AG04449 (cell line): ENCODE measurements at places on chromosomes 7 and 10.

DNA sequence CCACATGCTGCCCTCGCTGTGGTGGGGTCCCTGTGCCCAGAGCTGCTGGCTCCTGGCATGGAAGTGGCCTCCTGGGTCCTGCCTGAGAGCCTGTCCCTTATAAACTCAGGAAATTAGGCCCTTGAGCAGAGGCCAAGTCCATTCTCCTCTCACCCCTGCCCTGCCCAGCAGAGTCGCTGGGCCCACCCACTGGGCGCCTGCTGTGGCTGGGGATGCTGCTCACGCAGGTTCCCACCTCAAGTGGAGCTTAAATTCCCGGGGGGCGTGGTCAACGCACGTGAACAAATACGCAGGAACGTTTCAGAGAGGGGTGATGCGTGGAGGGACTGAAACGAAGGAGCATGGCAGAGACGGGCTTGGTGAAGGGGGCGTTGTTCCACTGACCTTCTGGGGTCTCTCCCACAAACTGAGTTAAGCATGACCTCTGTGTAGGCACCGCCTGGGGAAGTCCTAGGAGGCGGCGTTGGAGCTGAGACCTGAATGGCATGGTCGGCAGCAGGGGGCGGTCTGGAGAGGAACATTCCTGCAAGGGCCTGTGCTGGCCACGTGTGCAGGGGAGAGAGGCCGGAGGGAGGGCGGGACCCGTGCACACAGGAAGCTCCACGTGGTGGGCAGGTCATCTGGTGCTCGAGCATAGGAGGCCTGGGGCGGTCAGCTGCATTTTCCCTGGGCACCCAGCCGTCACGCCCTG lies 27.9 kb downstream of the FAM20C start:
- DNase-seq, result no peak

DNA sequence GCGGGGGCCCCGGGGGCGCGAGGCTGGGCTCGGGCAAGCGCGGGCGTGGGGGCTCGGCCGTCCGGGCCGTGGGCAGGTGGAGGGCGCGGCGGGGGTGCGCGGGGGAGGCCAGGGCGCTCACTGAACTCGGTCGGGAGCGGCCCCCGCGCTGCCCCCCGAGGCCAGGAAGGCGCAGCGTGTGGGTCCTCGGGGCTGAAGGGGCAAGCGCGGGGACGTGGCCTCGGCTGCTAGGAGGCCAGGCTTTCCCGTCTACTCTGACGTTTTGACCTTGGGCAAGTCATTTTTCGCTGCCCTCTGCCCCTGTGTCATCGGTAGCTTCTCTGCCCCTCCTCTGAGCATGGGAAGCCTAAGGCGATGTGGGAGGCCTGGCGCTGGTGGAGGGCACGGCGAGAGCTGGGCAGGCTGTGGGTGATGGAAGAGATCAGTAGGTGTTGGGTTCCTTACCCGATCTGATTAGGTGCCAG lies 441 bp downstream of the FBH1 start:
- no peak for DNase-seq

GRCh38 chr10:12500381-12501303 lies 151.3 kb downstream of the CAMK1D start:
- DNase-seq, result no peak

- no peak for DNase-seq
These were observed 263.0 kb upstream of the ZWINT start for GRCh38 chr10:56624082-56624481.

DNA sequence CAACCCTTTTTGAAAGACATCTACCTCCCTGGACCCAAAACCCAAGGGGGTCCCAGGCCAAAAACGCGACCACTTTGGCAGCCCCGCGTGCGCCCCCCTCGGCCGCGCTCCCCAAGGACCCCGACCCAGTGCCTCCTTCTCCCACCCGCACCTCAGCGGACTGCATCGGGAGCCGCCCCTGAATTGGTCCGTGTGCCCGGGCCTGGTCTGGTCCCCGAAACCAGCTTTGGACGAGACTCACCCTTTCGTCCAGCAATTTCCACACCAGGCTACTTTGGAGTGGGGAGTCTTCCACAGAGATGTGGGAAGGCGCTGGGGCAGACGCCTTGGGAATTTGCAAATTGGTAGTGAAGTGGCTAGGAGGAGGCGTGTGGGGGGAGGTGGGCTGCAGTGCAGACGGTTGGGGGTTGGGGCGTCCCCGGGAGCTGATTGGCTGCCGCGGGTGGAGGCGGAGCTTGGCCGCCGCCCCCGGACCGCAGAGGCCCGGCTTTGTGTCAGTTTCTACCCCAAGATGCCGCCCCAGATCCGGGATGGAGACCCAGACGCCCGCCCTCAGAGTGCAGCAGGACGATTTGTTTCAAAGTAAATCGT lies 16.9 kb downstream of the TCAF1 start:
- DNase-seq, result no peak

- no peak for DNase-seq
These were observed 172.5 kb upstream of the INSYN2A start for GRCh38 chr10:127368929-127369328.

DNA sequence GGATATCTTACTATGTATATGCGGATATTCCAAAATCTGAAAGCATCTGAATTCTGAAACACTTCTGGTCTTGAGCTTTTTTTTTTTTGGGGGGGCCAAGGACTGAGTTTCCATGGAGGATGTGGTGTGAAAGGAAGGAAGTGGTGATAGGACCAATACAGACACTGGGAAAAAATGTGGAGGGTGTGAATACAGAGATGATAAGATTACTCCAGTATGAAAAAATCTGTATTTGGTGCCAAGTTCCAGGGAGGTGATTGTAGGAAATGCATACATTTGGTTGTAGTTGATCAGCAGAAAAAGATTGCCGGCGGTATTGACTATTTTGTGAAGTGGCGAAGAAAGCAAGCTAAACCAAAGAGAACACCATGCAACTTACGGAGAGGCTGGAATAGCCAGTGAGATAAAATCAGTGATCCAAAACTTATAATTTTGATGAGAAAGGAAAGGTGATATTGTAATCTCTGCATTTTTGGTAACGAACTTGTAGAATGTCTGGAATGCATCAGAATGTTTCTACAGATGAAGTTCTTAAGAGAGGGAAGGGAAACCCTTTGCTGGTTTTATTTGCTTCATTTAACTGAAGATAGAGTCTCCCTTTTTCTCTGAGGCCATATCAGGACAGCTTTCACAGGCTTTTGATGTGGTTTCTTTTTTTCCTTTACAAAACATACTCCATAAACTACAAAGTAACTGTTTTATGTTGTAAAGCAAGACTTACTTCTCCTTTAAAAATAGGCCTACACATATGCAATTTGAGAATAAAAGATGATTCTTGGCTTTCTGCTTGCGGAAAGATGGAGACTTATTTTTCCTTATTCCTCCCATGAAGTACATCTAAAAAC lies 6.0 kb downstream of the WDR37 start:
- DNase-seq, result no peak

DNA sequence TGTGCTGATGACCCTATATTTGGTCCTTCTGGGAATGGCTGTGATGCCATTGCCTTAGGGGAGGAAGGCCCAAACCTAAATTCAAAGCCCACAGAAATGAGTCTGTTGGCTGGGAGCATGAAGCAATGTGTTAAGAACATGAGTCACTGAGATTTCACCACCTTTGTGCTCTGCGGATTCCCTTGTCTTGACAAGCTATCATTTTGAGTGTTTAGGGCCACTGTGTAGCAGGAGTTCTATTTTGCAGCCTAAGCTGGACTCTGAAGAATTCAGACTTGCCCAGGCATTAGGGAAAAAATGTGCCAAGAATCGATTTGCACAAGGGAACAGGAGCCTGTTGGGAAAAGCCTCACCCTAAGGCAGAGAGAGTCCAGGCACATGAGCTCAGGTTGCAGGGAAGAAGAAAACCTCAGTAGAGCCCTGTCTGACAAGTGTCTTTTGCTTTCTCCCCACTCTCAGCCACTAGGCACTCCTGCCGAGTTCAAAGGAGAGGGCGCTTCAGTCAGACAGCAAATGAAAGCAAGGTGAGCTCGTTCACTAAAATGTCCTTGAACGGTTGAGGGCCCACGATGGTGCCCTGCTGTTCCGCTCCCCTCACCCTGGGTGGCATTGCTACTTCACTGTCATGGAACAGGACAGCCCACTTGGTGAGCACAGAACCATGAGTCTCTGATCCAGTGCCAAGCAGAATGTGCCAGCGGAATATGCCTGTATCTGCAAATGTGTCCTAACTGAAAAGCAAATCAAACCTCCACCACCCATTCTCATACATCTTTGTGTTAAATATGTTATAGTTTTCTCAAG lies 93.6 kb downstream of the PRLHR start:
- DNase-seq, result no peak

DNA sequence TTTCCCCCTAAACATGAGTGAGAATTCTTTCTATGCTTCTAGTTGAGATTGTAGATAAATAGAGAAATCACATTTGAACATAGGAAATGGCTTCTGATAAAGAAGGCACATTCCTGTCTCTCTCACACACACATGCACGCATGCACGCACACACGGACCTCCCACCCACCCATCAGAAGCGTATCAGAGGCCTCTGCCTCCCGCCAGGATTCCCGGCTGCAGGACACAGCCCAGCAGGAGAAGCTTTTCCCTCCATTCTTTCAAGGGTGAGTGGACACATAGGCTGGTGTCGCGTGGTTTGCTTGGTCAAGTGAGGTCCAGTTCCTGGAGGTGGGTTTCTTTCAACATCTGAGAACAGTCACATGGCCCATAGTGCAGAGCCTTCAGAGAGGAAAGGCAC lies 34.2 kb downstream of the KLF6 start:
- no peak for DNase-seq

GRCh38 chr10:30973737-30974136 lies 57.9 kb downstream of the ZNF438 start:
- DNase-seq, result no peak

DNA sequence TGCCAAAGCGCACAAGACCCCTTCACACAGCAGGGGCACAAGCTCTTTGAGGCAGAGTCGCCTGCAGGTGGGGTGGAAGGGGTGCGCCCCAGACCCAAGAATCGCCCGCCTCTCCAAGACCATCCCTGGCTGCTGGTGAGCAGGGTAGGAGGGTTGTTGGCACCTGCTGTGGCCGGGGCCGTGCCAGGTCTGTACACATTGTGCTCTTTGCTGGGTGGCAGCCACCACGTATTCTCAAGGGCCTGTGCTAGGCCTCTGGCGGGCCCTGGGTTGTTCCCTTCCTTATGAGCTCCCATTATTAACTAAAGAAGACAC lies 84.4 kb downstream of the LHPP start:
- DNase-seq, result no peak

GRCh38 chr10:113059371-113059780 lies 109.3 kb downstream of the TCF7L2 start:
- DNase-seq, result no peak

DNA sequence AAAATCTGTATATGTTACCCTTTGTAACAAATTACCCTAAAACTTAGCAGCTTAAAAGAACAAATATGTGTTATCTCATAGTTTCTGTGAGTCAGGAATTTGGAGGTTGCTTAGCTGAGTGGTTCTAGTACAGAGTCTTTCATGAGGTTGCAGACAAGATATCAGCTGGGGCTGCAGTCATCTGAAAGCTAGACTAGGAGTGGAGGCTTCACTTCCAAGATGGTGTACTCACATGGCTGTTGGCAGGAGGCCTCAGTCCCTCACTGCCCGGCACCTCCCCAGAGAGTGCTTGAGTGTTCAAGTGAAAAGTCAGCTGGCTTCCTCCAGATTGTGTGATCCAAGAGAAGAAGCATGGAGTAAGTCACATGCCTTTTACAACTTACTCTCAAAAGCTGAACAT lies 16.9 kb upstream of the GGCT start:
- peak; percentile 17 for DNase-seq

DNA sequence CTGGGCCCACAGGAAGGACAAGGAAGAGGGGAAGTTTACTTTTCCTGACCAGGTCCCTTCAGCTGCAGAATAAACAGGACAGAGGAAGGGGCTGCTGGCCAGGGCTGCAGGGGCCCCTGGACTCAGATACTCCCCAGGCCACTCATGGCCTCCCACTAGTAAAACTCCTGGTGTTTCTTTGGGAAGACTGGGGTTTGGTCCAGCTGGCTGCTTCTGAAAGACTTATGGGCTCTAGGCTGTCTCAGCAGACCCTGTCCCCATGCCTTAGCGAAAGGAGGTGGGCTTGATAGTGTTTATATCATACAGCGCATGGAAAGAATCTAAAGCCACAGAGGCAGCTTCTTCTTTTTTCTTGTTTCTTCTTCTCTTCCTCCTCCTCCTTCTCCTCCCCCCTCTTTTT lies 56.4 kb downstream of the PALD1 start:
- DNase-seq, result no peak

DNA sequence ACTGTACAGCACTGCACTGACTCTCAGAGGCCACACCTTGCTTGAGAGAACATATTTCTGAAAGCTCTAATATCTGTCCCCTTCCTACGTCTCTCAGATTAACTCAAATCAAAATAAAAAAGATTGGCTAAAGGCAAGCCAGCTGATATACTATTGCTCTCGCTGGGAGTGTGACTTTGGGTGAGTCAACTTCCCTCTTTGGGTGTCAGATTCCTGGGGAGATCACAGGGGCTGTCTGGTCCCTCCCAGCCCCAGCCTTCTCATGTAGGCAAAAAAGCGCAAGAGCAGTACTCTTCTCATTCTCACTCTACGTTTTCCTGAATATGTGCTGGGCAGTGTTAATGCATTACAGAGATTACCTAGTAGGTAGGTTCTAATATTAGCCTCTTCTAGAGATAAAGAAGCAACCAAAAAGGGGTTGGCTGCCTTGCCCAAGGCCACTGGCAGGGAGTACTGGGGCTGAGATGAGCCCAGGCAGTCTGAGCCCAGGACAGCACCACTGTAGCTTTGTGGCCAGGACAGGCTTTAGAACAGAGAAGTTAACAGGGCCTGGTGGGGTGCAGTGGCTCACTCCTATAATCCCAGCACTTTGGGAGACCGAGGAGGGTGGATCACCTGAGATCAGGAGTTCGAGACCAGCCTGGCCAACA lies 9.1 kb upstream of the DENND2A start:
- no peak for DNase-seq

- no peak for DNase-seq
These were observed 13.9 kb downstream of the CREB3L2 start for GRCh38 chr7:137987968-137988367.

GRCh38 chr7:30276203-30276900 lies 8.0 kb upstream of the ZNRF2 start:
- DNase-seq, result peak; percentile 24

- DNase-seq, result no peak
These were observed 566 bp downstream of the MAD1L1 start for GRCh38 chr7:2231992-2232765.

- no peak for DNase-seq
These were observed 72.8 kb downstream of the ST8SIA6 start for GRCh38 chr10:17381502-17382142.

DNA sequence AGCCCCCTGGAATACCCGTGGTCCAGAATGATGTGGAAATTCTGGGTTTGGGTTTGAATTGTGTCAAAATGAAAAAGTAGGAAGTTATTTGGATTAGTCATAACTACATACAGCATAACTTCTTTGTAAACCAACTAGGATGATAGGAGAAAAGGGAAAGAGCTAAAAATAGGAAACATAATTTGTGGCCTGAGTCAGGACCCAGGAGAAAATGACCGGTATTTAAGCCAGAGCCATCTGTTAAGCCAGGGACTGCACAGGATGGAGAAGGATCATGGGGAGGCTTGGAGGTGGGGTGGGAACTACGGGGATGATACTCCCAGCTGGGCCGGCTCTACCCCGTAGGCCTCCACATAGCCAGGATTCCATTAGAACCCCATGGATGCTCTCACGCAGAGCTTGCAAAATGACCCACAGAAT lies 98.6 kb downstream of the MYOF start:
- DNase-seq, result peak; percentile 97
